Neural crest cell (in vitro differentiated cells): ENCODE measurements at places on chromosomes 11 and 22.

DNA sequence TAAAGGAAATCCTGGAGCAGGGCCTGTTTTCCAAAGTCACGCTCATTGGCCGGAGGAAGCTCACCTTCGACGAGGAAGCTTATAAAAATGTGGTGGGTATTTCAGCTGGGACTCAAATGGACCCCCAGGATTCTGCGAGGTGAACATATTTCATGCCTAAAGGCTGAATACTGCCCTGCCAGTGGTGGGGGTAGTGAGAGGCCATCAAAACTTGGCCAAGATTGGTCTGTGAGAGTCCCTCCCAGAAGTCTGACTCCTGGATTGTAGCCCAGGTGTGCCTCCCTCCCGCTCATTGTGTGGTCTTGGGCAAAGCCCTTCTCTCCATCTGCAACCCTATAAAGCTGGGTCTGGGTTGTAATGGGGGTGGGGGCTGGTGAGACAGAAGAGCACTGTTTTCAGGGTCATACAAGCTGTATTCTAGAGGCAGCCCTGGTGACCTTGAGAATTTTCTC is 853 bp downstream of the HTATIP2 start:
- H3K27ac ChIP-seq: peak overlapping the region; percentile 47
- H3K4me3 ChIP-seq: peak overlapping the region; percentile 85
- DNase-seq: no peak

DNA sequence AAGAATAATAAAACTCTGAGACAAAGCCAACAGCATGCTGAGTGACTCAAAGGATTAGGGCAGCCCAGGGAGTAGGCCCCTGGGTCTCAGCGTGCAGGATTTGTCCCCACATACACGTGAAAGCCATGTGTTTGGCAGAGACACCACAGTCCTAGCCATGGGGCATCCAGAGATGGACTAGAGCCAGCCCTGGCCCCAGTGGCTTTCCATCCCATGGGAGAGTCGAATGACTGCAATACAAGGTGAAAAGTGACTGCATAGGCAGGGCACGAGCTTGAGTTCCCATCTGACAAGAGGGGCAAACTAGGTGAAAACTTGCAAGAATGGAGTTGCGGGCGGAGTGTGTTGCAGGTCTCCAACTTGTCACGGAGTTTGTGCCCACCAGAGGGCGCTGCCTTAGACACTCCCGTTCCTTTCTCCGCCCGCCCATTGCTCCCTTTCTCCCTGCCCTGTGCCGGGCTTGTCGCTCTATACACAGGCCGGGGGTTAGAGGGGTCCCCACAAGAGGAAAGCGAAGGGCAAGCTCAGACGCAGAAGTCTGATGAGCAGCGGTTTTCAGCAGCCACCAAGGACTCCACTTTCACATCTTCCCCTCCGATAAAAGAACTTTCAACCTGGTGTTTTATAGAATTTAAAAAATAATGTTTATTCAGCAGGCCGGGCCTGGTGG is 24.2 kb downstream of the TSKU start:
- H3K4me3 ChIP-seq: no peak overlapping the region
- peak; percentile 96 for DNase-seq
- no peak overlapping the region for H3K27ac ChIP-seq
- peaks cover 6% of the 10 kb centered on the region for H3K4me1 ChIP-seq

DNA sequence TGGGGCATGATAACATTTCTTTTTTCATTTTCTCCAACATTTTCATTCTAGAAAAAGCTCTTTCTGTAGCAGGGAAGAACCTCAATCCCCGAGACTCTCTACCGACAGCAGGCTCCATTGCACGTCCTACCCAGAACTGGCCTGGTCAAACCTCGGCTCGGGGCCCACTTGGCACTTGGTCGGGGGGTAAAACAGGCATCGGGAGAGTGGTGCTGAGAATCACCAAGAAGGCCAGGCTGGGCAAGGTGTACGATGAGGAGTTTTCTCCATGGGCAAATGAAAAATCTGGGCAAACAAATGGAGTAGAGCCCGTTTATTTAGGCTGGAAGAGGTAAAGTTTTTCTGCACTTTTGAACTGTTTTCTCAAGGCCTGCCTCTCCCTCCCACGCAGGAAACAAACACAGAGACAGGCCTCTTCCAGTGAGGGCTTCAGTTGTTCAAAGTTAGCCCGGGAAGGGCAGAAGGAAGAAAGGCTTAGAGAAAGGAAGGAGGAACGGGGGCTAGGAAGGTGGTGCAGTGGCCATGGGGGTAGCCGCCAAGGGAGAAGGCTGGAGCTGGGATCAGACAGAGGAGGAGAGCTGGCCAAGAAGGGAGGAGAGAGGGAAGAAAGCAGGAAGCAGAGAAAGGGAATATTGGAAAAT is 87.6 kb downstream of the ETS1 start:
- peaks cover 85% of the 10 kb centered on the region for H3K27me3 ChIP-seq
- peaks cover 64% of the 10 kb centered on the region for H3K4me1 ChIP-seq
- no peak for DNase-seq
- H3K4me3 ChIP-seq: no peak overlapping the region

DNA sequence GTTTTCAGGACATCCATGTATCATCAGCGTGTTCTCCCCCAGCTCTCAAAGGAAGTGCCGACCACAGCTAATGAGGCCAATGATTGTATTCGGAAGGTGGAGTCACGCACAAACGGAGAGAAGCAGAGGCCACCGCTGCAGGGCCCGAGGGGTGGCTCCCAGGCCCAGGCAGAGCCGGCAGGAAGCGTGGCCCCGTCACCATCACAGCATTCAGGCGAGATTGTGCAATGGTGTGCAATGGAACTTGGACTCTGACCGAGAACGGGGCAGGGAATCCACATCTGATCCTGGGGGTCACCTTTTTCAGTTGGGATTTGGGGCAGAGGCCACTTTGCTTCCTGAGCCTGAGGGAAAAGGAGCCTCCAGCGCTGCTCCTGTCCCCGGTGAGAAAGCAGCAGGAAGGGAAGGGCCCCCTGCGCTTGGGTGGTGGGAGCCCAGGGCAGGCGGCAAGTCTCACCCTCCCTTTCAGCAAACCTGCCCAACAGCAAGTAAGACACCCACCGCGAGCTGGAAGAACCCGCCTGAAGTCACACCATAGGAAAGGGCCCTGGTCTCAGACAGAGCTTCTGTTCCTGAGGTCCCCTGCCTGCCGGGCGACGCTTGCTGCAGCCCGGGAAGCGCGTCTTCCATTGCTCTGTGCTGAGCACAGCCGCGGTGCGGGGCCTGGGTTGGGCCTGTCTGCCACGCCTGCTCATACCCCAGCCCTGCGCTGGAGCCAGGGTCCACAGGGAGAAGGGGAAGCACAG is 1430.7 kb downstream of the BRD1 start:
- H3K4me3 ChIP-seq: no peak overlapping the region
- H3K36me3 ChIP-seq: no peaks in the 10 kb centered on the region
- H3K4me1 ChIP-seq: no peaks in the 10 kb centered on the region
- H3K27me3 ChIP-seq: peaks cover 9% of the 10 kb centered on the region

DNA sequence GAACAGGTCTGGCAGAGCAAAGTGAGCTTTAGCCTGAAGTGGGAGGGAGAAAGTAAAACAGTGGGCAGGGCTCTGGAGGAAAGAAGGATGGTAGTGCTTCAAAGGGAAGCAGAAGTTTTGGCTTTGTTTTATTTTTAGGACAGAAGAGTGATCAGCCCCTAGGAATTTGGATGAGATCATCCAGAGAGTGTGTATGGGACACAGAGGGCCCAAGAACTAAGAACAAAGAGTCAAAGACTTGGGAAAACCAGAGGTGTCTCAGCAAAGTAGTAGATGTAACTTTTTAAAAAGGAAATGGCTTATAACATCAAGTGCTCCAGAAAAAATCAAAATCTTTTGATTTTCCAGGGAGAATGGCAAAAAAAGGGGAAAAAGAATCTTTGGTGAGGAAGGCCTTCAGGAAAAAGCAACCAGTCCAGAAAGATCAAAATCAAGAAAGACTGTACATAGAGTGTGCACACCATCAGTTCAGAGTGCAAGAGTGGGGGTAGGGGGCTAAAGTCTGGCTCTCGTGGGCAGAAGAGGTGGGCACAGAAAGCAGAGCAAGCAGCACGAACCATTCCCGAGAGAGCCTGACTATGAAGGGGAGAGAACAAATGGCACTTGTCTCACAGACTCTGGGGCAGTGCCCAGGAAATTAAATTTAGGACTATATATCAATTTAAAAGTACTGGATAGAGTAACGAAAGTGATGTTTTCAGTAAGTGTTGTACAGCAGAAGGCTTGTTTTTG is 30.0 kb downstream of the MAPK1 start:
- H3K27ac ChIP-seq: peak overlapping the region; percentile 99
- peaks cover 3% of the 10 kb centered on the region for H3K36me3 ChIP-seq
- peak overlapping the region; percentile 68 for H3K4me3 ChIP-seq
